ENCODE measurements at places on chromosomes 4 and X.

DNA sequence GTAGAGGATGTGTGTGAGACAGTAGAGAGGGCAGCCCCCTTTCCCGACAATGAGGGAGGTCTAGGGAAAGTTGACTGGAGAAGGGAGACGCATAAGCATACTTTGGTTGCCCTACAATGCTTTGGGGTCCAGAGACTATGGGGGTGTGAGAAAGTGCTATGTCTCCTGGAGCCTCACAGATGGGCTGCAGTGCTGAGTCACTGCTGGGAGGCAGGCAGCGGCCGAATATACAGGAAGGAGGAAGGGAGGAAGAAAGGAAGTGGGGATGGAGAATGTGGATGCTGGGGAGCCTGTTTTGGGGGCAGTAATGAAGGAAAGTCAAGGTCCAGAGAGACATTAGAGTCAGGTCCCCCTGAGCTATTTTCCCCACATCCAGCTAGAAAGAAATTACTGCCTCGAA lies 12.7 kb downstream of the DRP2 start:
- DNase-seq, result no peak

DNA sequence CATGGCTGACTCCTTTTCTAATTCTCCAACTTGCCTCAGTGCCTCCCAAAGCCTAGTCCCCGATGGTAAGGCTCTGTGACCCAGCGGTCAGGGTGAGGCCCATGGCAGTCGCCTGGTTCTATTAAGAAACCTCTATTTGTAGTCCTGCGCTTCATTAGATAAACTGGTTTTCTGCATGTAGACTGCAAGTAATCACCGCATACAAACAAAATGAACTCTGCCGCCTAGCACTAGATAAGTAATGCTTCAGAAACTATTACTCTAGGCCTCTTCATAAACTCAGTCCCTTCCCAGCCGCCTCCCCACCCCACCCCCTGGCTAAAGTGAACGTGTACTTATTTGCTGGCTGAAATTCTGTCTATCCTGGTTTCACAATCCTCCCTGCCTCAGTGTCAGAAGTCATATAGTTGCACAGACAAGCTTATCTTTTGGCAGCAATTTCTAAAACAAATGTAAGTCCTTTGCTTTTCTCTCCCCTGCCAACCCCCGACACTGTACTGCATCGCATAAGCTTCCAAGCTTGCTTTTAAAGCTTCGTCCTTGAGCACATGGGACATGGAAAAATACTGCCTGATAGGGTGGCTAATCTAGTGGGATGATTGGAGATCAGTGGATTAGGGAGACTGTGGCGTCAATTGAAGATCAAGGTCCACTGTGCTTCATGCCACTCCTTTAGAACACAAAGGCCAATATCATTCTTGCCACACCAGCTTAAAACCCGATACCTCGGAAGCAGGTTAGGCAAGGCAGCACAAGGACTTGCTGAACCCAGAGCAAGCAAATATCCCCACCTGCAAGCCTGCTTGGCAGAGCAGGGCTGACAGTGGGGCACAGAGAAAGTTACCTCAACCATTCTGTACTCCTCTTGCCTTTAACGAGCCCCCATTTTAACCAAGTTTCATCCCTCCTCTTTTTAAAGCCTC lies 125.8 kb downstream of the IRF2 start:
- peak; percentile 89 for DNase-seq

GRCh38 chrX:24479924-24480323 lies 14.8 kb downstream of the PDK3 start:
- DNase-seq, result no peak

GRCh38 chr4:20895208-20895607 lies 194.9 kb downstream of the PACRGL start:
- DNase-seq, result no peak

- DNase-seq, result peak; percentile 11
These were observed 11.7 kb upstream of the PRPS2 start for GRCh38 chrX:12779534-12779933.

DNA sequence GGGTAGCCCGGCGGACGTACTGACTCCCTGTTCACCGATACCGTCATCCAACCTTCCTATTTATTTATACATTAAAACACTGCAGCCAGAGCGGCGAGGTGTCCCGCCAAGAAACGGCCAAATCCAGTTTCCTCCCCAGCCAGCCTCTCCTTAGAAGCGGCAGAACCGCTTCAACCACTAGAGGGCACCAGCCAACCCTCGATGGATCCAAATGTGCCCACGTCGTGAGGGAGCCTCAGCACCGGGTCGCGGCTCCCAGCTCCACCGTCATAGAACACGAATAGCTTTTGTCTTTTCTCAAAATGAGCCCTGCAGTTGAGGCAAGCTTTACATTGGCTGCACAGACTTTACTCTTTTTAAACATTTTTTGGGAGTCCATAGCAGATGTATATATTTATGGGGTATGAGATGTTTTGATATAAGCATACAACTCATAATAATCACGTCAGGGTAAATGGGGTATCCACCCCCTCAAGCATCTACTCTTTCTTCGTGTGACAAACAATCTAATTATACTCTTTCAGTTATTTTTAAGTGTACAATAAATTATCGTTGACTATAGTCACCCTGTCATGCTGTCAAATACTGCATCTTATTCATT lies 13.0 kb upstream of the HELT start:
- peak; percentile 77 for DNase-seq

DNA sequence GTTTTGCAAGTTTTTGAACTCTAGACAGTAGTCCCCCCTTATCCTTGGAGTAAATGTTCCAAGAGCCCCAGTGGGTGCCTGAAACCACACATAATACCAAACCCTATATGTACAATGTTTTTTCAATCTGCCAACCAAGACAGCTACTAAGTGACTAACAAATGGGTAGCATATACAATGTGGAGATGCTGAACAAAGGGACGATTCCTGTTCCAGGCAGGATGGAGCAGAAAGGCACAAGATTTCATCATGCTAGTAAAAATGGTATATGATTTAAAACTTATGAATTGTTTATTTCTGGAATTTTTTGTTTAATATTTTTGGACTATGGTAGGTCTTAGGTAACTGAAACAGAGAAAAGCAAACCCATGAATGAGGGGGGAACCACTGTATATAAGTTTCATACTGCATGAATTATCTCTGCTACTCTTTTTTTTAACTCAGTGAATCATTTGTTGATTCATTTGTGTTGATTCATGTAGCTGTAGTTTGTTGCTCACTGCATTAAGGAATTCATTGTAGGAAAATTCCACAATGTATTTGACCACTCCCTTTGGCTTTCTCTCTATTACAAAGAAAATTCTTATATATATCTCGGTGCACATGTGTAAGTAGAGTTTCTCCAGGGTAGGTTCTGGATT lies 21.9 kb upstream of the ANXA3 start:
- DNase-seq, result peak; percentile 58

- no peak for DNase-seq
These were observed 1655.5 kb upstream of the AGA start for GRCh38 chr4:179097741-179098140.

DNA sequence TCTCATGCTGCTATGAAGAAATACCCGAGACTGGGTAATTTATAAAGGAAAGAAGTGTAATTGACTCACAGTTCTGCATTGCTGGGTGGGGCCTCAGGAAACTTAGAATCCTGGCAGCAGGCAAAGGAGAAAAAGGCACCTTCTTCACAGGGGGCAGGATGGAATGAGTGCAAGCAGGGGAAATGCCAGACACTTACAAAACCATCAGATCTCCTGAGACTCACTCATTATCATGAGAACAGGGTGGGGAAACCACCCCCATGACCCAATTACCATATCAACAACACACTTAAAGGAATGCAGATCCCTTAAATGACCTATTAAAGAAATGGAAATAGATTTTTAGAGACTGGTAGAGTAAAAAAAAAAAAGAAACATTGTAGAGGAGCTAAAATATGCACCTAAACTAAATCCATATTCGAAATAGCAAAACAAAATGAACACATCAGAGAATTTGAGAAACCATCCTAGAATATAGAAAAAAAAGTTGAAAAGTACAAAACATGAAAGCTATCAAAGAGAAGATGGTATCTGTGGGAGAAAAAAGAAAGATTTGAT lies 104.3 kb upstream of the UGT8 start:
- no peak for DNase-seq

DNA sequence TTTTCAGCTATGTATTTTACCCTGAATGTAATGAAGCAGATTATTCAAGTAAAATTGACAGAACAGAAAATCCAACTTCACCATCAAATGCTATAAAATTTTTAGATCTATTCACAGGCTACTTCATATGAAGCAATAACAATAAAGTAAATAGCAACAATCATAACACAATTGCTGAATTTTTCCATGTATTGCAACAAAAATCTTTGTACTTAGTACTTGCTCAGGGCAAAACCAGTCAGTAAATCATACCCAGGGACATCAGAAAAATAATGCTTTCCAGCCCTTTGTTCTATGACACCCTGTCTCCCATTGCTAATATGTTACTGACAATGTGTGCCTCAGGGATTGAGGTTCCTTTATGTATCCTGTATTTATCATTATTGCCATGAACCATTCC lies 15.5 kb downstream of the TNIP3 start:
- no peak for DNase-seq

DNA sequence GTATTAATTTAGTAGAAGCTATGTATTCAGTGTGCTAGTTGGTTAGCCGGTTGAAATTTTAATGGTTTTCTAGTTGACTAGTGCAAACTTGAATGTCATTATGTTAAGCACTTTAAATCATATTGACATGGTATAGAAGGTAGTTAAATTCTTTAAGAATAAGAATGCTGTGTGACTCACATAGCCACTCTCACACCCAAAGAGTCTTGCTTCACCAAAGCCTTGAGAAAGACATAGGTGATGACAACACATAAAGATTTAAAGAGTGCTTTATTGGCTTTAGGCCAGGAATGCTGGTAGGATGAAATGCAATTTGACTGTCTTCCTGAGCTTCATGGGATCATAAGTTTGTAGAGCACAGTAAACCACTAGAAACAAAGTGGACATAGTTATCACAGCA lies 85.3 kb downstream of the DCAF8L2 start:
- peak; percentile 30 for DNase-seq

GRCh38 chr4:26175006-26175786 lies 145.6 kb upstream of the RBPJ start:
- no peak for DNase-seq

DNA sequence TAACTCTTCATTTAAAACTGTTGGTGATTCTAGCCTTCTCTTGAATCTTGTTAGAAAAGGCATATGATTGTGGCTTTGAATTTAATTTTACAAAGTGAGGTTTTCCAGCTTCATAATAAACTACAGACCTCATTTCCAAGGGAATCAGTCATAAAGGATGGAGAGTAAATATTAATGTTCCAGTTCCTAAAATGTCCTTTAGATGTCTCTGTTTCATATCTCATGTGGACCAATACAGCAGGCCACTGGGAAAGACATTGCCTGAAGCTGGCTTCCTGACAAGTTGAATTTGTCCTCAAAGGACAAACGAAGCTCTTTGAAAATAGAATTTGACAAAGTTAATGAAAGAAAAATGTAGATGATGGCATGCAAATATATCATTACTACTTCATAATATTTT lies 125.4 kb downstream of the ZNF330 start:
- DNase-seq, result peak; percentile 80

GRCh38 chr4:142366769-142367181 lies 479.3 kb downstream of the INPP4B start:
- DNase-seq, result peak; percentile 25

- peak; percentile 45 for DNase-seq
These were observed 67.7 kb downstream of the SLC4A4 start for GRCh38 chr4:71406459-71406963.

GRCh38 chr4:6008092-6008551 lies 10.1 kb downstream of the C4orf50 start:
- DNase-seq, result no peak

DNA sequence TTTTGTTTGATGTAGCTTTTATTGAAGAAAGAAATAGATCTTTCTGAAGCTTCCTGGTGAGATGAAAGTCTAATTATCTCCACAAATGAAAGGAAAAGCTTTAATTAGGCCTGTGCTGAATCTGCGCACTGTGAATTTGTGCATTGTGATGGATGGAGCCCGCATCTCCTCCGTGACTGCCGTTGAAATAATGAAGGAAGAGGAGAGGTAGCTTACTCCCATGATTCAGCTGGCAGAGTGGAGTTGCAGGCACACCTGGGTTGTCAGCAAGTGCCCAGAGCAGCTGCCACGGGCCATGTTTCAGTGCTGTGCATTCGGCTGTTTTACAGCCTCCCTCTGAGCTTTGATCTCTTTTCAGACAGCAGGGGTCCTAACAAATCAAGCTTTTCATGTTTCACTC lies 735.3 kb upstream of the TENM3 start:
- no peak for DNase-seq

- DNase-seq, result no peak
These were observed 199.4 kb downstream of the PALLD start for GRCh38 chr4:168696280-168696679.

- peak; percentile 76 for DNase-seq
These were observed 31.5 kb downstream of the PRPS1 start for GRCh38 chrX:107659768-107660167.

DNA sequence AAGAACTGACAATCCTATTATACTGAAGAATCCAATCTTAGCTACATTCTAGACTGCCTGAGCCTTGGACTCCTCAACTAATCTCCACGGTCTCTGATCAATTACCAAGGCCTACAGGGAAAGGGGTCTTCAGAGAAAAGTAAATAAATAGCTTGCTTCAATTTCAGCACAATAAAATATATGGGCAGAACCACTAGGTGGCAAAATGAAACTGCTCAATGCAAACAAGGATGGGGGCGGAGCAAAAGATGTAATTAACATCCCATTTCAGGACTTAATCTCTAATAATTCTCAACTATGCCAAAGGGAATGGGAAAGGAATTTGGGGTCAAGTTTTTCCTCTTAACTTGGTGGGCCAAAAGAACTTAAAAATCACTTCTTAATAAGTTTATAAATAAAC lies 78.4 kb upstream of the MAP3K15 start:
- DNase-seq, result peak; percentile 65

- no peak for DNase-seq
These were observed 14.1 kb downstream of the RNF212 start for GRCh38 chr4:1099270-1099669.
